ENCODE measurements at places on chromosomes 7 and 10.
A peak's percentile ranks its signal among the peaks of the same experiment; 100 is the strongest.

DNA sequence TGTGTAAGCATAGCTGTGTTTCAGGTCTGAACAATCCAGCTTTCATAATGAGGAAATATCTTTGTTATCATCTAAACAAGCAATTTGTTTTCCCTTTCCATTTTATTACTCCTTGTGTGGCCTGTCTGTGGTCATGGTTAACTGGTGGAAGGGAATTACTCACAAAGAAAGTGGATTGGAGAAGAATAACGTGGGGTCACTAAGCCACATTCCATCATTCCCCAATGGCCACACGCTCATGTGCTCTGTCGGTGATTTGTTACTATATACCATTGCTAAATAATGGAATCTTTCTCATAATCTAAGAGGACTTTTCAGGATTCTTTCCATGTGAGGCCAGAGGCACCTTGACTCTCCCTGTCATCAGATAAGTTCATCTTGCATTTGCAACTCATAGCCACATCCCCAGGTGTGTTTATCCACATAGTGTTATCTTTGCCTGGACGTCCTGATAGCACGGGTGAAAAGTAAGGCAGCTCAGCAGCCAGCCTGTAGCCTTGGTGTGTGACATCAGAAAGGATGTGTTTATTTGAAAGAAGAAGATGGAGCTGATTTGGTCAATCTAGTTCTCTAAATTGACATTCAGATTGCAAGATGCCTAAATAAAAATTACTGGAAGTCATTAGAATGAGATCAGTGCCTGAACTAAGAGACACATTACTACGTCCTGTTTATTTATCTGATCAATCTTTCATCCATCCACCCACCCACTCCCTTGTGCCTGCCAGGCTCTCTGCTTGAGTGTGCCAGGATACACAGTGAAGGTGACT is 128.9 kb downstream of the CELF2 start:
- no peak for DNase-seq

DNA sequence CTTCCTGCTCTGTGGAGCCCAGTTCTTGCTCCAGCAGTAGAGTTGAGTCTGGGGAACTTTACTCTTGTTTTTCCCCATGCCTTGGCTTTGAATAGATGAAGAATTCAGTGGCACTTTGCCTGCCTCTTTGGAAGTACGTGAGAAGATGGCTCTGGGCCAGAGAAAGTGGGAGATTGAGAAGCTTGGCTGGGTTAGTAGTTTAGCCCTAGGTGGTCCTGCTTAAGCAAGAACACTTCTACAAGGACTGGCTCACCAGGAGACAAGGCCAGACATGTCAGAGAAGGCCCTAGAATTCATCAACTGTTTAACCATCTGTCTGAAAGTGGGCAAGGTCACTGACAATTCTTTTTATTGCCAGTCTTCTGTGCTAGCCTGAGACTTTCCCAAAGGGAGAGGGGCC is 410.3 kb downstream of the TYW1 start:
- DNase-seq = no peak

DNA sequence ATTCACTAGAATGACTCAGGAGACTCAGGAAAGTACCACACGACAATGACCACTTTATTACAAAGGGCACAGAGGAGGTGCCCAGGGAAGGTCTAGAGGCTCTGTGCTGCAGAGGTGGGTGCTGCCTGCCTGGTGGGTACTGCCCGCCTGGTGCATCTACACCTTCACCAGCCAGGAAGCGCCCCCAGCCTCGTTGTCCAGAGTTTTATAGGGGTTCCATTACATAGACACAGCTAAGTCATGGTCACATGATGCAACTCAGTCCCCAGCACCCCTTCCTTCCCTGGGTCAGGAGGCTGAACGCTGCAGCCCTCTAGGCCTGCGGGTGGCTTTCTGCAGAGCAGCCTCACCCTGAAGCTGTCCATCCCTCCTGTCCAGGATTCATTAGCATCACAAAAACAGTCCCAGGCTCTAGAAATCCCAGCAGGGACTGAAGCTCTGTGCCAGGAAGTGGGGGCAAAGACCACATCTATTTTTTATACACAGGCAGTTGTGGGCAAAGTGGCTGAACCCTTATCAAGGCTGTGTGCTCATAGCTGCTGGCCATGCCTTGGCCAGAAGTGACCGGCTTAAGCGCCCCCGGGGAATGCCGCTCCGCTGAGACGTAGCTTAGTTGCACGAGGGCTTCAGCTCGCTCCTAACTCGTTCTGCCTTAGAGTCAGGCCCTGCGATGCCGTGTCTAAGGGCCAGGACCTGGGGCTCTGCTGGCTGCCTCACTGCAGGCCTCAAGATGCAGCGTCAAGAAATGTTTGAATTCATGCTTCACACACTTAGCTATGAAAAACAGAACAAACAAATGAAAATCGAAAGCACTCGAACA is 219.0 kb downstream of the GLRX3 start:
- DNase-seq = no peak

GRCh38 chr10:79149662-79150443 is 81.1 kb downstream of the ZMIZ1 start:
- DNase-seq = no peak

GRCh38 chr7:126993626-126994213 is 259.0 kb downstream of the GRM8 start:
- no peak for DNase-seq

GRCh38 chr10:131657985-131658330 is 242.8 kb upstream of the PPP2R2D start:
- no peak for DNase-seq

- no peak for DNase-seq
Measured at GRCh38 chr10:53808677-53809372, 992.2 kb downstream of the PCDH15 start.

- no peak for DNase-seq
Measured at GRCh38 chr10:29719281-29719675, 84.5 kb upstream of the SVIL start.

DNA sequence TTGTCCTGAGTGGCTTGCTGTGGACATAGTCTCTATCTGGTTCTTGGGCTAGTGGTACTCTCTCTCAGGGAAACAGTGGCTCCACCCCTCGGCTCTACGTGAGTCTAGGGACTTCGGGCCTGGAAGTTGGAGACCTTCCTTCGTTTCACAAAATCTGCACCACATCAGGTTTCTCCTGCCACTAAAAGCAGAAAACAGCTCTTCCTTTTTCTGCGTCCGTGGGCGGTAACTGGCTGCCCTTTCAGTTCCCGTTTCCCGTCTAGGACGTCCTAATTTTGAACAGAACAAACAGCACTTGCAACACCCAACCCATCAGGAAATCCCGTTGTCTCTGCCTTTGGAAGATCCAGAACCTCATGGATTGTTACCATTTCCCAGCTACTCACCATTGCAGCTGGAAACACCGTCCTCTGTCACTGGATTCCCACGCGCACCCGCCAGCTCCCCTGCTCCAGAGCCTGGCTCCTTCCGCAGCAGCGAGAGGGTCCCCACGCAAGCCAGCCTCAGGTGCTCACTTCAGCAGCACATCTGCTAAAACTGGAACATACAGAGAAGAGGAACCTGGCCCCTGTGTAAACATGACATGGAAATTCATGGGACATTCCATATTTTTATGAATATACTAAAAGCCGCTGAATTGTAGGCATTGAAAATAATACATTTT is 311.4 kb upstream of the AKR1E2 start:
- DNase-seq = no peak

GRCh38 chr7:141411133-141411532 is 140.1 kb upstream of the AGK start:
- DNase-seq = no peak

- DNase-seq = no peak
Measured at GRCh38 chr10:101969412-101969922, 86.5 kb downstream of the ARMH3 start.

DNA sequence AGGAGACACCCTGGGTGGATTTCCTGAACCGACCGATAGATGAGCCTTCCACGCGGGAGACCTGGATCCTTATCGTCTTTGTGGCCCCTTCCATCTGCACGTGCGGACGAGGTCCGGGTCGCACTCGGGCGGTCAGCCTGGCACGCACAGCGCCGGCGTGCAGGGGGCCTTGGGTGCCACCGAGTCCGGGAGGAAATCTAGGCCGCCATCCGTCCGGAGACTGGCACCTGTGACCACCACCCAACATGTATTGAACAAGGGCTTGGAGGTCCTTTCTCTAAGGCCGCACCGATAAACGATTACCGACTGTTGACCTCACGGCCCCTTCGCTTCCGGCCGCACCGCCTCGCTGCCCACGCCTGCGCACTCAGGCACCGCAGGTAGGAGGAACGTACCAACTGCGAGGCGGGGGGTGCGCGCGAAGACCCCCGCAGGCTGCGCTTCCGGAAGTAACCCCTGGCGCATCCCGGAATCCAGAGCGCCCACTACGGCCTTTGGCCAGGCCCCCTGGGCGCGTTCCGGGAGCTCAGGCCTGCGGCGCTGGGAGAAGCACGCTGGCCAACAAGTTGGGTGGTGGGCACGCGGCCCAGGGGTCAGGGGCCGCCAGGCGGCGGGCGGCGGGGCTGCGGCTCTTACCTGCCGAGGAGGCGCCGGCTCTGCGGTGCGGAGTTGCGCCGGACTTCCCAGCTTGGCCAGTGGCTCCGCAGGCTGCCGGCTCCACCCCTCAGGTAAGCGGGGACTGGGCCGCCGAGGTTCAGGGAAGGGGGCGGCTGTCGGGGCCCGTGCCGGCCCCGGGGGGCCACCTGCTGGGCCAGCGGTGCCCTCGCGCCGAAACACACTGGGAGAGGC is at the start of the genes ACTR3C and LRRC61:
Gene ACTR3C, minus strand, starts transcription at position 713 of the 849 bp plus-strand sequence. CDS start 28,249 bp downstream, outside the sequence.
Gene LRRC61, plus strand, starts transcription at position 523 of the 849 bp plus-strand sequence. CDS start 13,507 bp downstream, outside the sequence.
- peak; percentile 63 for DNase-seq

DNA sequence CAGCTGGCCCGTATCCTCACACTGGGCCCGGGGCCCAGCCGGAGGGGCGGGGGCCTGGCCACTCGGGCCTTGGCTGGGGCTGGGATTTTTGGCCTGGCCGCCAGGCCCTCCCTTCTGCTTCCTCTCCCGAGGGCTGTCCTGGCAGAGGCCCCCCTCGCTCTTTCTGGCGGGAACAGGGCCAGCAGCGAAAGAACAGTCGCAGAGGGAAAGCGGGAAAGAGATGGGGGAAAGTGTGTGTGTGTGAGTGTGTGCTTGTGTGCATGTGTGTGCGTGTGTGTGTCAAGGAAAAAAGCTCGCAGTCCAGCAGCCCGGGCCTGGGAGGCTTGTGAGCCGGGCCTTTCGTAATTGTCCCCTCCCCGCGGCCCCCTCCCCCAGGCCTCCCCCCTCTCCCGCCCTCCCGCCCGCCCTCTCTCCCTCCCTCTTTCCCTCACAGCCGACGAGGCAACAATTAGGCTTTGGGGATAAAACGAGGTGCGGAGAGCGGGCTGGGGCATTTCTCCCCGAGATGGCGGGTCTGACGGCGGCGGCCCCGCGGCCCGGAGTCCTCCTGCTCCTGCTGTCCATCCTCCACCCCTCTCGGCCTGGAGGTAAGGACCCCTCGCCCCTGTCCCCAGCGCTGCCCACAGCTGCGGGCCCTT is at the start of gene ELN:
Gene ELN, plus strand, starts transcription at position 491 of the 638 bp plus-strand sequence. Its CDS starts 15 bp downstream, at position 506.
- DNase-seq = no peak

DNA sequence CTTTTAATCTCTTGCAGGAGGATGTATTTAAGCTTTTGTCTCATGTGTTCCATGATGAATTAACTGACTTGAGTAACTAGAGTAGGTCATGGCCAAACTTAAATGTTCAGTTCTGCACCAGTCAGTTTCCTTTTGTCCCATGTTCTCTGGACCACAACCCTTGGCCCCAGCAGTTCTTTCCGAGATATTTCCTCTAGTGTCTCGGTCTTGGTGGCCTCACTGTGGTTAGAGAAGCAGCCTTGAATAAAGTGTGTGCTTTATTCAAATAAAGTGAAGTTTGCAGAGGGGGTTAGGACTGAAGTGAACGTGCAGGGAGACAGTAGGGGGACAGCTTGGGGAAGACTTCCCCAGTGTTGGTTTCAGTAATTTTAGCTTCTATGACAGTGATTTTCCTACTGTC is 9.3 kb downstream of the ZNF212 start:
- no peak for DNase-seq

DNA sequence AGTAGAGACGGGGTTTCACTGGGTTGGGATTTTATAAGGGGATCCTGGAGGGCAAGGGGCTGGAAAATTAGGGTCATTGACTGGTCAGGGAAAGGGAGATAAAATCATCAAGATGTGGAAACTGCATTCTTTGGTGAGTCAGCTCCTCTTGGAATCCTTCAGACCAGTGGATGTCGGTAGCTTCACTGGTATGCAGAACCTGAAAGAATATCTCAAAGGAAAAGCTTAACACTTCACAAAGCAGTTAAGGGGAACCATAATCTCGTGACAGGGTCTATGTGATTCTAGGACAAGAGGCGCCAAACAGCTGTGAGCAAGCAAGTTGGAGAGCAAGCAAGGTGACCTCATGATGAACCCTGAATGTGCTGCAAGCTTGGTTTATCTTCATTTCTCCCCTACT is 634.7 kb upstream of the AUTS2 start:
- DNase-seq = no peak

- no peak for DNase-seq
Measured at GRCh38 chr7:144018065-144018464, 17.9 kb downstream of the OR6B1 start.

GRCh38 chr7:69922026-69922803 is 323.9 kb downstream of the AUTS2 start:
- DNase-seq = no peak

DNA sequence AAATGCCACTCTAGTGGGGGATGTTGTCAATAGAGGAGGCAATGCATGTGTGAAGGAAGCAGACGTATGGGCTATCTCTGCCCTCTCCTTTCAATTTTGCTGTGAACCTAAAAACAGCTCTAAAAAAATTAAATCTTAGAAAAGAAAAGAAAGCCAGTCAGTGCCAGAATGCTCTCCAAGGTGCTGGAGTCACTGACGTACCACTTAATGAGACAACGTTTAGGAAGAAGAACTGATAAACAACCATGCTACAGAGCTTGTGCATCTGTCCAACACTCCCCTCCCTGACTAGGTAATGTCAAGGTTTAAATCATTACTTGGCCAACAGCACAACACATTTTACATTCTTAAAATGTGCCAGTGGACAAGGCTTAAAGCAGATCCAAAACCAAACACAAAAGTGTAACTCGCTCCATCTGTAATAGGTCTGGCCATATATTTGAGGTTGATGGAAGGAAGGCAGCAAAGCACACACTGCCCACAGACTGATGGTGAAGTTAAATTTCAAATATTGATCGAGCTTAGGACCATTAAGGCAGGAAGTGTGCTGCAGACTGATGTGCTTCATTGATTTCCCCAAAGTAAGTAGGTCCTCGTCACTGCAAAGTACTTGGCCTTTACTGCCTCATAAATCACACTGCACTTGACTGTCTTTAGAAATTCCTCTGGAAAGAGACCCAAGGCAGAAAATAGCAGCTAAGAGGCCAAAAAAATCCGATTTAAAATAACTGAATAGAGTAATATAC is 15.5 kb downstream of the ARMH3 start:
- DNase-seq = no peak

DNA sequence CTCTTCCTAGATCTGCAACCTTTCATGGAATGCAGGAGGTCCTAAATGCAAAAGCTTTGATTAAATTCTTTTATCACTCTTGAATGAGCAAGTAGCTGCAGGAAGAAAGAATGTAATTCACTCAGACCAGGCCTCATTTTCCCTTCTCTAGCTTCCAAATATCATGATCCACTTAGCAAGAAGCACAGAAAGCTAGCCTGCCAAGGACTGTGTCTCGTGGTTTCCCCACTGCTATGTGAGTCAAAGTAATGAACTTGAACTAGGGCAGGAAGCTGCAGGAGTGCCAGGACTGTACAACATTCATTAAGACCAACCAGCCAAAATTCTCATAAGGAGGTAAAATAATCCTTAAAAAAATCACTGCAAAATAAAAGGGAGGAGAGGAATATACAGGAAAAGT is 379.2 kb downstream of the CALN1 start:
- no peak for DNase-seq

- no peak for DNase-seq
Measured at GRCh38 chr10:103911021-103911459, 6.9 kb downstream of the STN1 start.

GRCh38 chr7:133109816-133110215 is 27.9 kb upstream of the CHCHD3 start:
- DNase-seq = no peak

- no peak for DNase-seq
Measured at GRCh38 chr7:42345478-42346299, 108.7 kb upstream of the GLI3 start.

Data from stimulated activated CD8-positive, alpha-beta memory T cell treated with anti-CD3 and anti-CD28 coated beads, Interleukin-7, amount 100 ng/mL, for 4 hours (primary cell).